Stimulated activated naive B cell treated with anti-CD40 and anti-IgM and Interleukin-4, amounts not matched to agents 10 μg/mL and 1 μg/mL and 100 μg/mL, for 72 hours (primary cell): ENCODE measurements at places on chromosomes 12 and 14.

- no peak overlapping the region for H3K27ac ChIP-seq
- H3K4me3 ChIP-seq, result no peak overlapping the region
- H3K36me3 ChIP-seq, result no peaks in the 10 kb centered on the region
- no peak for DNase-seq
- peaks cover 14% of the 10 kb centered on the region for H3K27me3 ChIP-seq
- peaks cover 10% of the 10 kb centered on the region for H3K4me1 ChIP-seq
Observed at GRCh38 chr12:38141239-38141638, 175.3 kb upstream of the ALG10B start.

DNA sequence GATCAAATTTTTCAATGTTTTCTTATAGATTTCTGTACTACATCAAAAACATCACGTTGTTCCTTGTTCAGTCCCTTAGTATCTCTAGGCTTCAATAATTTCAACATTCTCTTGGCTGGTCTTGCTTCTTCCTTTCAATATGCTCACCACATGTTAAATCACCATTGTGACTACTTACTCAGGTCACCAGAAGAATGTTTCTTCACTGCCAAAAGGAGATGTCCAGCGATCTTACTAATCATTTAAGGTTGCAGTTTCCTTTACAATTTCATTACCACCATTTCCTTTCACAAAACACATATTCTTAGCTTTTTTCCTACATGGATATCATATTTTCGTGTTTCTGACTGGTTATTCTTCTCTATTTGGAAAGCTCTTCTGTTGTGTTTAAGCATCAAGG lies 363.8 kb downstream of the NAV3 start:
- H3K27me3 ChIP-seq, result no peaks in the 10 kb centered on the region
- H3K36me3 ChIP-seq, result no peaks in the 10 kb centered on the region
- H3K27ac ChIP-seq, result no peak overlapping the region

- no peaks in the 10 kb centered on the region for H3K27me3 ChIP-seq
- H3K27ac ChIP-seq, result no peak overlapping the region
- DNase-seq, result no peak
- H3K4me1 ChIP-seq, result peaks cover 6% of the 10 kb centered on the region
- H3K36me3 ChIP-seq, result no peaks in the 10 kb centered on the region
Observed at GRCh38 chr14:60865378-60866127, 115.3 kb downstream of the TRMT5 start.

DNA sequence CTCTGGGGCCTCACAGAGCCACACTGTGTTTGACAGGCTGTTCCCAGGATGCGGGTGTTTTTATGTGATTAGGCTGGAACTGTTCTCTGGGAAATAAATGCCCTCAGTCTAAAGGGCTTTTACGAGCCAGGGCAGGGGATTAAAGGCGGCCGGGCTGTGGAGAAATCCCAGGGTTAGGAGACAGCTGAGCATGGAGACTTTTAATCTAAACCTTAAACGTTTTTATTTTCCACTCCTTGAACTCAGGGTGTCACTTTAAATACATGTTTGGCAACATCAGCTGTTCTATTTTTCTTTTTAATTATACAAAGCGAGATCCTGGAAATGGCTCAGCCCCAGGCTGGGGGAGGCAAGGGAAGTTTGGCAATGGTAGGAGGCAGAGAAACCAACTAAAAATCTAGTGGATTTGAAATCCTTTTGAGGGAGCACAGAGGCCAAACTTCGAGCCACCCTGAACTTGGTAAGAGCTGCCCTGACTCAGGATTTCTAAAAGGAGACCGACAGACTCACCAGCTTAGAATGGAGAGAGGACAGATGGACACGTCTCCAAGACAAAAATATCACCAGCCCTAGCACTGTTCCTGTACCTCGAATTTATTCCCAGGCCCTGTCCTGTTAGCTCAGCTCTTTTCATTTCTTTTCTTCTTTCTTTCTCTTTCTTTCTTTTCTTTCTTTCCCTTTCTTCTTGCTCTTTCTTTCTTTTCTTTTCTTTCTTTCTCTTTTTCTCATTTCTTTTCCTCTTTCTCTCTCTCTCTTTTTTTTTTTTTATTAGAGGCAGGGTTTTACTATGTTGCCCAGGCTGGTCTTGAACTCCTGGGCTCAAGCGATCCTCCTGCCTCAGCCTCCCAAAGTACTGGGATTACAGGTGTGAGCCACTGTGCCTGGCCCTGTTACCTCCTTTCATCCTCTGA lies 15.8 kb upstream of the ORAI1 start:
- peaks cover 14% of the 10 kb centered on the region for H3K36me3 ChIP-seq
- peaks cover 27% of the 10 kb centered on the region for H3K4me1 ChIP-seq
- no peak for DNase-seq
- no peak overlapping the region for H3K4me3 ChIP-seq
- H3K27me3 ChIP-seq, result no peaks in the 10 kb centered on the region
- peak overlapping the region; percentile 0 for H3K27ac ChIP-seq

DNA sequence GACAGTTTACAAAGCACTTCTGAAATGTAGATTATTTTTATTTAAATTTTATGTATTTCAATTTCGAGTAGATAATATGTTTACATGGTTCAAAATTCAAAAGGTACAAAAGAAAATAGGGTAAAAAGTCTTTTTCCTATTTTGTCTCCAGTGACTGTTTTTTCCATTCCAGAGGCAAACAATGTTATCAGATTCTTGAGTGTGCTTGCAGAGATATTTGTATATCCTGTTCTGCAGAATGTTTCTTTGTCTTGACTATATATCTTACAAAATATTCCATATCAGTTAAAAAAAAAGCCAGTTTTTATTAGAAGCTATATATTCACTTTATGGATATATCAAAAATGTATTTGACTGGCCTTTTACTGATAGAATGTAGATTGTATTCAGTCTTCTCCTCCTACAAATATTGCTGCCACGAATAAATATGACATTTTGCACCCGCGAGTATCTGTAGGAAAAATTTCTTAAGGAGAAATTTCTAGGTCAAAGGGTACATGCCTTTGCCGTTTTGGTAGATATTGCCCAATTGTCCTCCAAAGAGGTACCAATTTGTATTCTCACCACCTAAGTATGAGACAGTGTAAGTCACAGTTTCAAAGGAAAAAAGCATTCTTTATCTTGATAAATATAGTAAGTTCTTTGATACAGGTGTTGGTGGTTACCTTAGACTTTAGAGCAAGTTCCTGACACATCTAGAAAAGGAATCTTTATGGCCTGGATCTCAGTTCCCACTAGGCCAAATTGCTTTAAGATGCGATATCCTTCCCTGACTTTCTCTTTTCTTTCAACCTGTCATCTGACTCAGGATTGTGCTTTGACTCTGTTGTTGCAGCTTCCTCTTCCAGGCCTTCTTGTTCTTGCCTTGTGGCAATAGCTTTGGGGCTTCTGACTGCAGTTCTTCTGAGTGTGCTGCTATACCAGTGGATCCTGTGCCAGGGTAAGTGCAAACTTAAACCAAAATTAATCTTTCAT lies 2.3 kb downstream of the KLRG1 start:
- H3K27ac ChIP-seq, result no peak overlapping the region
- H3K27me3 ChIP-seq, result no peaks in the 10 kb centered on the region
- DNase-seq, result no peak
- H3K36me3 ChIP-seq, result no peaks in the 10 kb centered on the region
- H3K4me3 ChIP-seq, result no peak overlapping the region
- H3K4me1 ChIP-seq, result peaks cover 45% of the 10 kb centered on the region

DNA sequence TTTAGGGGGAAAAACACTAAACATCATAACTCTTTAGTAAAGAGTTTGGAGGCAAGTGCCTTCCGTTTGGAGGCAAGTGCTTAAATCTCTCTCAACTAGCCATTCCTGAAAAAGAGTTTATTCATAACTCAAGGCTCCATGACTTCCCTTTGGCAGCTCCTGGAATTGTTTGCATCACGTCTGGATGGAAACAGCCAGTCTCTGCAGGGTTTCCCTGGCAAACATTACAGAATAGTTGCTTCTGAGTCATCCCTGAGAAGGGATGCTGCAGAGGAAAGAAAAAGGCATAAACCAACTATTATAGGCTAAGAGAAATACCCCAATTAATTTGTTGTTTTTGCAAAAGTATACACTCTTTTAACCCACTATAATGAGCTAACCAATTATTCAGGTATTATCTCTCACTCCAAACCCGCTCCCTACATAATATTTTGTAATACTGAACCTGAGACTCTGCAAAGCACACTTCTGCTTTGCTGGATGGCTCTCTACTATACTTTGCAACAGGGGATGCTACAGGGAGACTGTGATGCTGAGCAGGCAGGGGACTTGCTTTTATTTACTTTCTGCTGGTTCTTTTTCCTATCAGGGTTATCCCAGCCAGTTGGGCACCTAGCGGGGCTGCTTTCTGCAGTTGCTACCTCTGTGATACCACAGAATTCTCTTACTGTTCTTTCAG lies 497.7 kb downstream of the FUT8 start:
- no peak for DNase-seq
- H3K27ac ChIP-seq, result no peak overlapping the region
- no peak overlapping the region for H3K4me3 ChIP-seq
- H3K27me3 ChIP-seq, result peaks cover 16% of the 10 kb centered on the region
- H3K4me1 ChIP-seq, result no peaks in the 10 kb centered on the region

DNA sequence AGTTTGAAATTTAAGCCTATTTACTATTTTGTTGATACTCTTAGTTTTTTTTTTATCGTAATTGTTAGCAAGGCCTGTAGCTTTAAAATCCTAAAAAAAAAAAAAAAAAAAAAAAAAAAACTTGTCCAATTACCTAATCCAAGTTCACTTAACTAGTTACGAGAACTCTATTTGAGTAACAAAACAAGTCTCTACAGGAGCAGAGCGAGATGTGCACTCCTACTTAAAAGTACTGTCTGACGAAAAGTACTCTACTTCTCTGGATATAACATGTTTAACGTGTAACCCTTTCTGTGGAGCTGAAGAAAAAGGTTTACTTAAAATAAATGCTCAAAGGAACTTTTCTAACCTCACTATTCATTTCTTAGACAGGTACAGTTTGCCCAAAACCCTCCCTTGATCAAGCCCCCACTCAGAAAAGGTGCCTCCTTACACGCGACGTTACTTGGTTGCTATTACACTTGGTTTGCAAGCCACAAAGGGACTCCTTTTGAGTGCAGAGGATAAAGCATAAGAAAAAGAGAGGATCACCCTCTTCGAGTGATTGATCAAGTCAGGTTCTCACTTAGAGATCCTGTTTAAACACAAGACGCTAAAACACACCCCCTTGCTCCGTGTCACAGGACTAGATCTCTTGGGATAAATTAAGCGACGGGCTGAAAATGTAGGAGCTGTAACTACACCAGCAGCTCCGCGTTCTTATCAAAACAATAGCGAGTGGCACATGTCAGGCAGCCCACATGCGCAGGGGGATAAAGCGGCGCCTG lies 2.2 kb downstream of the BAZ1A start:
- DNase-seq, result no peak
- H3K4me1 ChIP-seq, result peaks cover 39% of the 10 kb centered on the region
- peak overlapping the region; percentile 100 for H3K27ac ChIP-seq

DNA sequence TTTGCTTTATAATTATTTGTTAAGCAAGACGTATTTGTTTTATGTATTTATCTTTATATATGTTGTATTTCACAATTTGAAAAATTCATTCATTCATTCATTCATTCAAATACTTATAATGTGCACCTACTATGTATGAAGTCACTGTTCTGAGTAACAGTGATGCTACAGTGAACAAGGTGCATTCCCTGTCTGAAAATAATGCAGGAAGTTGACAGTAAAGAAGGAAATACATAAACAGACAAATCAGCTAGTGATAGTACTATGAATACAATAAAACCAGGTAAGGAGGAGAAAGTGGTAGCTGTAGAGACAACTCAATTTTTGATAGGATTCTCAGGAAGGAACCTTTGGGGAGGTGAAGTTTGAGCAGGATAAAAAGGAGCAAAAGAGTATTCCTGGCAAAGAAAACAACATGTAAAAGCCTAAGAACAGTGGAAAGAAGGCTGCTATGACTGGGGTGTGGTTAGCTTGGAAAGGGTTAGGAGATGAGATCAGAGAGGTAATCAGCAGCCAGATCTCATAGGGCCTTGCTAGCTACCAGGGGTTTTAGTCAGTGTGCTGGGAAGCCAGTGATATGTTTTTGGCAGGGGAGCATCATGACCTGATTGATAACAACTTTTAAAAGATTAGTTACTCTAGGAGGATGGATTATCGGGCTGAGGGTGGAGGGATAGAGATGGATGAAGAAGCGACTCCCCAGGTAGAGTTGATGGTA lies 17.4 kb downstream of the BICDL1 start:
- H3K4me3 ChIP-seq, result peak overlapping the region; percentile 1
- no peak overlapping the region for H3K27ac ChIP-seq
- H3K4me1 ChIP-seq, result peaks cover 15% of the 10 kb centered on the region
- peaks cover 30% of the 10 kb centered on the region for H3K36me3 ChIP-seq
- DNase-seq, result no peak
- H3K27me3 ChIP-seq, result no peaks in the 10 kb centered on the region

- H3K4me3 ChIP-seq, result no peak overlapping the region
- peak overlapping the region; percentile 88 for H3K27ac ChIP-seq
- H3K36me3 ChIP-seq, result peaks cover 35% of the 10 kb centered on the region
- H3K4me1 ChIP-seq, result peaks cover 38% of the 10 kb centered on the region
Observed at GRCh38 chr14:101878822-101879528, 85.4 kb upstream of the DYNC1H1 start.
